ENCODE measurements at places on chromosomes 5 and 9.

DNA sequence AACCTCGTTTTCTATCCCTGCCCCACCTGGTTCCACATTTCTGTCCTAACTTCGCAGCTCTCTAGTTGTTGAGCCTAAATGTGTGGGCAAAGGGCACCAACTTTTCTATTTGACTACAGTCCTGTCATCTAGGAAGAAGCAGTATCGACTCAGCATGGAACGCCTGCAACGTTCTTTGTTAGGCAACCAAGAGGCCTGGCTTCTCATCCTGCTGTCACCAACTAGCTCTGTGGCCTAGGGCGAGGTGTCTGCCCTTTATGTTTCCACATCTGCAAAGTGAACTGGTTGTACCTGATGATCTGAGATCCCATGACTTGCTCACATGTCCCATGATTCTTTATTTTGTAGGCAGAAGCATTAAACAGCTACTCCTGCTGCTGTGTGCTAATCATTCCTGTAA lies 248.9 kb downstream of the ADAMTSL1 start:
- DNase-seq: no peak

DNA sequence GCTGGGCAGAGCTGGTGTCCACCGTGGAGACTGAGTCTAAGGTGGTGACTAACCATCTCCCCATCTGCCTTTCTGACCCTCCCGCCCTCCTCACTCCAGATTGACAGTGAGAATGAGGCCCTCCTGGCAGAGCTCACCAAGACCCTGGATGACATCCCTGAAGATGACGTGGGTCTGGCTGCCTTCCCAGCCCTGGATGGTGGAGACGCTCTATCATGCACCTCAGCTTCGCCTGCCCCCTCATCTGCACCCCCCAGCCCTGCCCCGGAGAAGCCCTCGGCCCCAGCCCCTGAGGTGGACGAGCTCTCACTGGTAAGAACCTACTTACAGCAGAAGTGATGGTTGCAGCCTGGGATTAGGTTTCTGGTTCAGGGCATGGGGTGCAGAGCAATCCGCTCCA lies 96.5 kb downstream of the PPARGC1B start:
- DNase-seq: no peak

GRCh38 chr9:37301042-37301853 lies 121.2 kb upstream of the GRHPR start:
- DNase-seq: no peak

DNA sequence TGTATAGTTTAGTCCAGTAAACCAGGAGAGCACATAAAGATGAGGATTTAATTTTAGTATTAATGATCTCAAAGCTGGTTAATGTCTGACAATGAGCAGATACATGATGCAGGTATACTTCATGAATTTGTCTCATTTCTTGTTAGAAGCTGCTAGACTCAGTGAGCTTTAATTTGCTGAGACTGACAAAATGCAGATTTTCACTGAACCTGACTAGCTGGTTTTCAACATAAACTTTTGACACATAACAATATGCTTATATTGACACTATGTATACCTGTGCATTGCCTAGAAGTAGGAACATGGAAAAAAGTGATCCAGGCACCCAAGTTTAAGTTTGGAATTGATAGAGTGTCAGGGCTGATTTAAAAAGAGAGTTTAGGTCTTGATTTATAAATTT lies 10.8 kb downstream of the UBLCP1 start:
- DNase-seq: no peak

DNA sequence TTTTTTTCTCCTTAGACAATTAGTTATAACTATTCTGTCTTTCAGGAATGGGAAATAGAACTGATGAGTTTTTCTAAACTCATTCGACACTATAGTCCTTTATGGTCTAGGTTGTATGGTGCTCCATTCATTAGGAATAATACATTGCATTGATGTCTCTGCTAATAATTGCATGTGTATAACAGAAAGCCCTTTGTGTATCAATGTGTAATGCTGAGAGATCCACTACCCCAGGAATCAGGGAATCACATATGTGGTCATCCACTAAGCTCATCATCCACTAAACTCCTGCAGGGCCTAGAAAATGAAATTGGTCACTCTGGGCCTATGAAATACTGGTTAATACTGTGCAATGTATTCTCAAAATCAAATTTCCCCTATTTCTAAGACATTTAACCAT lies 242.0 kb upstream of the CDH18 start:
- no peak for DNase-seq

DNA sequence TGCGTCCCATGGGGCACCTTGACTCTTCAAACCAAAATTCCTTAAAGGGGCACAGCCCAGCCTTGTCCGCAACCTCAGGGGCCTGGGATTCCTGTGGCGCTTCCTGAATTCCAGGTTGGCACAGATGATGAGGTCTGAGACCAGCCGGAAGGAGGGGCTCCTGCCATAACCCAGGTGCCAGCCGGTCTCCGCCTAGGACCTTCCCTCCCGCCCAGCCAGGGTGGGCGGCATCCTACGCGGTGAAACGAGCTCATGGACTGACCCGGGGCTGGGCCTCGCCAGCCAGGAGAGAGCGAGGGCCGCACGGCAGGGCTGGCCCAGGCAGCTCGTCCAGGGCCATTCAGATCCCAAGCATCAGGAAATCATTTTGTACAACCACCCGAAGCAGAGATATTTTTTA lies 23.0 kb downstream of the AMBP start:
- DNase-seq: no peak

GRCh38 chr5:150058480-150059126 lies 27.8 kb downstream of the CSF1R start:
- no peak for DNase-seq

- DNase-seq: no peak
These were observed 35.1 kb downstream of the MTAP start for GRCh38 chr9:21837501-21837900.

DNA sequence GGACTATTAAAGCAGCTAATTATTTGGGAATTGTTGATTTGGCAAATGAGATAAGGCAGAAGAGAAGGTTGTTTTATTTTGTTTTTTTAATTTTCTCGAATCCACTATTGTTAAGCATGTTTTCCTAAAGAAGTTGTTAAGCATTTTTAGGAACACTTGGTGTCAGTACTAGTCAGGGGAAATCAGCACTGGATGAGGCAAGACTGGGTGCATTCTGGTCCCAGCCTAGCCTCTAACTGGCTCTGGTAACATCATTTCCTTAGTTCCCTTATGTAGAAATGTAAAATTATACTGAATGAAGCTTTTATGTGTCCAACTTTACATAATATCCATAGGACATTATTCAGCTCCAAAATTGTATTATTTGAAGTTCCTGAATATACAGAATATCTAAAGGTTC lies 196.1 kb downstream of the PCSK5 start:
- DNase-seq: no peak

DNA sequence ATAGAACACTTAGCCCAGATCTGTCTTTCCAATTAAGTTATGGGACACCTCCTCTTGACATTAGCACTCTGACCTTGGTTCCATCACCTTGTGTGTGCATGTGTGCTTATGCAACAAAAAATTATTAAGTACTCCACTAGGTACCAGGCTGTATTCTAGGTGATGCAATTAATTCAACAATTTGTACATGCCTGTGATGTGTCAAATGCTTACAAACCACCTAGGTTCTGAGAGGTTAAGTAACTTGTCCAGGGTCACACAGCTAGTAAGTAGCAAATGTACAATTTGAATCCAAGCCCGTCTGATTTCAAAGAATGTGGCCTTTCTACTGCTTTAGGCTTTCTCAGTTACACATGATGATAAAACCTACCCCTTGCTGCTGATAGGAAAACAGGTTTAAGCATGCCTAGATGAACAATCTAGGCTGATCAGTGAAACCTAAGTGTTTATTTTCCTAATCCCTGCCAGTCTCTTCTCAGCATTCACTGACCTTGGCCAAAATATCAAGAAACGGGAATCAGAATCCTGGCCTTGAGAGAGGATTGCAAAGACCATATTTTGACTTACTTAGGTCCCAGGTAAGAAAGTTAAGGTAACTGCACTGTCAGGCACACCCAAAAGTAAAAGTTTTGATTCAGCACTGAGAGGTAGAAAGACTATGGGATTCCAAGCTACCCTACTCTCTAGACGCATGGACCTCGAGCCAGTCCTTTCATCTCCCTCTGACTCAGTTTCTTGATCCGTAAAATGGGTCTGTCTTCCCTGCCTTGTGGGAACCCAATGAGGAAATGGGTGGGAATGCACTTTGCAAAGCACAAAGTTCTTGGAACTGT lies 1.0 kb downstream of the TBC1D2 start:
- no peak for DNase-seq

DNA sequence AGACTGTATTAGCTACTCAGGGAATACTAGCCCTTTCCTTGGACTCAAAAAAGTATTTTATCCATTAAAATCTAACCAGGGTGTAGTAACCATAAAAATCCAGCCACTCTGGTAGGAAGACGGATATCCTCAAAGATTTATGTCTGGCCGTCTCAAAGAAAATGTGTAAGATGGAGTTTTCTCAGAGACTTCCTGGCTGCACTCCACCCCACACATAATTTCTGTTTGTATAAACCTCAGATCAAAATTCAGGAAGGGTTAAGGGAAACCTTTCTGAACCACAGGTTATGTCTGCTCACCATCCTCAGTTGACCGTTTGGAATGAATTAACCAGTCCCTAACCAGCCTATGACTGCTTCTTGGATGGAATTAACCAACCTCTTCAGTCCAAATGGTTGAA lies 13.8 kb upstream of the SMIM23 start:
- no peak for DNase-seq

DNA sequence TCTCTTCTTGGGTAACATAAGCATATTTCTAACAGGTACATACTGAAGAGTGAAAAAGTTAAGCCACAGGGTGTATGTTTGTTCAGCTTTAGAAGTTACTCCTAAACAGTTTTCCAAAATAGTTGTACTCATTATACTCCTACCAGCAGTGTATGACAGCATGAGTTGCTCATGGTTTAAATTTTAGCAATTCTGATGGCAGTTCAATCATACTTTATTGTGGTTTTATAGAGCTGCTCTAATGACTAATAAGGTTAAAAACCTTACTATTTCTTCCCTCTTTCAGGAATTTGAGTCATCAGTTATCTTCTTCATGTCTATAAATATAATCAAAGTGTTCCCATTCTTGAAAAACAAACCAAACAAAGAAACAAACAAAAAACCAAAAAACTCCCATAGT lies 81.5 kb downstream of the CAAP1 start:
- no peak for DNase-seq

GRCh38 chr5:130995851-130996250 lies 169.2 kb downstream of the HINT1 start:
- DNase-seq: no peak

- DNase-seq: no peak
These were observed 20.0 kb upstream of the GCNT1 start for GRCh38 chr9:76438841-76439588.

DNA sequence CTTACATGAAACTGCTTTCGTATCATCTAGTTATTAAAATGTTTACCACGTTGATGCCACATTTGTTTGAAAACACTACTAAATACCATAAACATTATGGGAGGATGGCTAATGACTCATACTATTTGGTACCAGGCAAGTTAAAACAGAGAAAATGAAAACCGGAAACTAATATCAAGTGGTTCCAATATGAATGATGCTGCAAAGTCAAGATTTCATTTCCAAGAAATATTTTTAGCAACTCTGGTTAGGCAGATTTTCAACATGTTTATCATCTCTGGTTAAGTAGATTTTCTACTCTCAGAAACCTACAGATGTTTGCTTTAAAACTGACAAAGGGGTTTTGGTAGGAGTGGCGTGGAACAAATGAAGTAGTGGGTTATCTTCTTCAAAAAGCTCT lies 4.9 kb upstream of the F2R start:
- DNase-seq: no peak

- DNase-seq: no peak
These were observed 74.2 kb downstream of the C9orf152 start for GRCh38 chr9:110133608-110134210.

DNA sequence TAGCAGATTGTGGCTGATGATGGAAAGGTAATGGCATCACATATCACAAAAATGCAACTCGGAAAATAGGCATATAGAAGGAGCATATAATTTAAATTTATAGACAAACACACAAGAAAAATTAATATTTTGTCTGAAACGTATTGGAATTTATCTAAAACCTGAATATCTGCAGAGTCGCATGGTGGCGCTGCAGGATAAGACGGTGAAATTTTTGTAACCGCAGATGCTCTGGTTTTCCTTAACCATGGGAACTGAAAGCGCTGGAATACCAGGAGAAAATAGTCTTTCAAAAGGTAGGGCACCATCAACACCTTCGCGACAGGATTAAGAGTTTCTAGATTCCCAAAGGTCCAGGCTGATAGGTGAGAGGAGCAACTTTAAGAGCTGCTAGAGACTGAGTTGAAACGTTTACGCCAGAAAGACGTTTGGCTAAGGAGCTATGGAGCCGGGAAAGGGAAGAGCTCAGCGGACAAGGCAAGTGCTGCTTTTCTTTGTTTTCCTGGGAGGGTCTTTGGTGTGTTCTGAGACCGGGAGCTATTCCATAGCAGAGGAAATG lies 11.0 kb upstream of the PCDHB15 start:
- DNase-seq: no peak

DNA sequence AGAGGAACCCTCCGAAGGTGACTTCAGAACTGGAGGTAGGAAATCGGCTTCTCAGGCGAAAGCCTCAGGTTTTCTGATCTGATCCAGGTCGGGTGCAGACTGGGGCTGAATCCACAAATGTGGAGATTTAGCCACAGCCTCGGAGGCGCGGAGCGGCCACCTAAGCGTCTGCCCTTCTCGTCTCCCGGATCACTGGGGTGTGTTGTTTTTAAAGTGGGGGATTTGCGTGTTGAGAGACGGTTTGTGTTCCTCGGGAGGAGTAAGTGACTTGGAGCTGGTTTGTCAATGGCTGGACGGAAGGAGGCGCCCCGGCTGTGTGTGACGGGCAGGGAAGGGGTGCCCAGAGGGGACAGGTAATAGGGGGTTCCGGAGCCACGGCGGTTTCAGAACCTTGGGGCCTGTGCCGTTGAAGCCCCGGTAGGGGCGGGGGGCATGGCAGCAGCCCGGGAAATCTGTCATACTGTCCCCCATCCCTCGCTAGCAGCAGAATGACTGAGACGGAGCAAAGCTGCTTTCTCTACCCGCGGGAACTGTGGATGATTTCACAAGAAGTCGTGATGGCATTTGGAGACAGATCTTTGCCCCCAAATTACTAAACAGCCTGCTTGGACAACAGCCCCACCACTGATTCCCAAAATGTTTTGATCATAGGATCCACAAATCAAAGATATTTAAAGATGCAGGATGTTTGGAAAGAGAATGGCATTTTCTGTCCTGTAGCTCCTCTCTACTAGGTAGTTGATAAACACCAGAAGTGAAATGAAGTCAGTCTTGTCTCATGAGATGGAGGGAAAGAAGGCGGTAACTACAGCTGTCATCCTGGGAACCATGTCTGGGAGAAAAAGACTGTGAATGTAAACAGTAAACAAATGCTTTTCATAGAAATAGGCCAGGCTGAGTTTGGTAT lies 216.5 kb downstream of the PDZD2 start:
- no peak for DNase-seq

DNA sequence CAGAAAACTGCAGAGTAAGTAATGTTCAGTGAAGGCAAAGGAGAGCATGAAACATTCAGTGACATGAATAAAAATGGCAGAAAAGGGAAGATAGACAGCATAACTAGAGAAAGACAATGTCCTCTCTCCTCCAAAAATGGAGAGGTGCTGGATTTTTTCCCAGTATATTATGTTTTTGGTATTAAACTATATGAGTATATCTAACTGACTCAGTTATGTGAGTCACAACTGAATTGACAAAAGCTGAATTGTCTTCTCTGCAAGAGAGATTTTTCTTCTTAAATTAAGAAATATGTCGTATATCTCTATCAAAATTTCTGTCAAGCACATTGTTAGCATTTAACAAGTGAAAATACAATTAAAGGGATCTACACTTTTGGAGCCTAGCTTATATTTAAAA lies 375.1 kb downstream of the CHSY3 start:
- no peak for DNase-seq

Data from stimulated activated CD8-positive, alpha-beta memory T cell treated with anti-CD3 and anti-CD28 coated beads, Interleukin-4, amount 100 ng/mL, for 1 hour (primary cell).